BJ (cell line): ENCODE measurements at places on chromosomes 2 and 18.

DNA sequence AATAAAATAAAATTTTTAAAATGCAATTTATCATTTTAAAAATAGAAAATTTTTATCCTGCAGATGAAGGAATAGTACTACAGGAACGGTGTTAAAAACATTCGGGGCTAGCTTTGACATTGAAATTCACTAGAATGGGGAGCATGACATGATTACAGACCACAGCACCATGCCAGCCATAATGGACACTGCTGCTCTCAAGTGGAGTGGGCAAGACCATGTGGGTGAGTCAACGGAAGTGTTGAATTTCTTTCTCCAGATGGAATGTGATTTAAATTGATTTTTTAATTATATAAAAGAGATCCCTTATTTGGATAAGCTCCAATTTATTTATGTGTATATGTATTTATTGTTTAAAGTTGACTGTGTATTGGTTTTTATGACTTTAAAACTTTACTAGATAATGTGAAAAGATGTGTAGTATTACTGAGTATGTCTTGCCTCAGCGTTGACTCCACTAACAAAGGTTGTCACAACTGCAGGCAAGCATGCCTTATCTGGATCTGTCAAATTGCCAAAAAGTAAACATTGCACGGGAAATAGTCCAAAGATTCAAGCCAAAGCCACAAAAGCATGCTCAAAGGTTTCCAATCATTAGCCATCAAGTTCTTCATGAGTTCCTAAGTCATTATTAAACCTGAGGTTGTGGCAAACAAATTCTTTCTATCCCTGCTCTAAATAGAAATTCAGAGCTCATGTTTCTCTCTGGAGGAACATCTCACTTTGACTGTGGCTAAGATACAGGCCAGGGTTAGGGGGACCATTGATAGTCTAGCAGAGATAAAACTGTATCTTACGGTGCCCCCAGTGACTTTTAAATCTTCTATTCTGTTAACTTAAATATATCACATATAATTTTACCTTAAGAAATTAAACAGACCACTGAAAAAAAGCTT, 536.9 kb downstream of the TMX3 start:
- DNase-seq, result peak; percentile 98

DNA sequence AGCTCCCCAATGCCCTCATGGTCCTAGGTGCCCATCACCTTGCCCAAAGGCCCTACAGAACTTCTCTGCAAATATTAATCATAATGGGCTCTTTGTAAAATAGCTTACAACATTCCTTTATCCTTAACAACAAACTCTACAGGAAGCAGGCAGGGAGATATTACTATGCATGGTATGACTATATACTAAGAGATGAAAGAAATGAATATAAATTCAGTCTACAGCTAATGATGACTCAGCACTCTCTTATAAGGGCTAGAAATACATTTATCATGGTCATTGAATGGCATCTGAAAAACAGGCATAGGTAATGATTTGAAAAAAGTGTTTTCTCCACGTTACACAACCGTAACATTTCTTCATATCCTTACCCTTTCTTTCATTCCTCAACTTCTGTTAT, 254.8 kb upstream of the DSEL start:
- no peak for DNase-seq

DNA sequence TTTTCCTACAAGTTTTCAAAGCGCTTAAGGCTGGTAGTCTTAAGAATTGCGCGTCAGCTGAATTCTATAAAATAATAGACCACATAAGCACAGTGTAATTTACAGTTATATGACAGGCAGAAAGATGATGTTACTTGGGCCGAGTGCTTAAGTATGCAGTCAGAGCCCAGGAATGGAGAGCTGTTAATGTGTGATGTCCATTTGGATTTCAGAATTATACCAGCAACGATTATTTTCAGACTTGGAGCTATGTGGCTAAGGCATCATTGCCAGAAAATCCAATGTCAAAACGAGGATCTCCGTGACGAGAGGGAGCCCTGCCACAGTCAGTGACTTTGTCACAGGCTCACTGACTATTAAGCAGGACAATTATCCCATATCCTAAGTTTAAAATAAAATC, 3.4 kb downstream of the KLF7 start:
- DNase-seq, result no peak

- no peak for DNase-seq
These were observed 1.6 kb upstream of the IGFBP5 start for GRCh38 chr2:216696751-216697560.

- DNase-seq, result no peak
These were observed 2.7 kb upstream of the WIPF1 start for GRCh38 chr2:174600349-174600748.

DNA sequence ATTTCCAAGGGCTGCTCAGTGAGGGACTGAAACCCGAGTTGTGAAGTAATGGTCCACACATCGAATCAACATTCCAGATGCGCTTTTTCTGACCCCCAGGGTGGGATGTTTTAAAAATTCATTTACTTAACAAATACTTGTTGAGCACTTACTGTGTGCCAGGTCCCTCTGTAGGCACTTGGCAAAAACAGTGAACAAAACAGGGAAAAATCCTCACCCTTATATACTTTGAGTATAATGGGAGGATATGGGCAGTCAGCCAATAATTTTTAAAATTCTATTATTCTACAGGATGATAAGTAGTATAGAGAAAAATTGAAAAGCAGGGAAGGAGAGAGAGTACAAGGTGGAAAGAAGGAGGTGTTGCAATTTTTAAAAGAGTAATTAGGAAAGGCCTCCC, 31.3 kb upstream of the AFTPH start:
- DNase-seq, result no peak

GRCh38 chr2:36633470-36634092, 35.6 kb upstream of the FEZ2 start:
- no peak for DNase-seq

- DNase-seq, result no peak
These were observed 6.9 kb upstream of the GPR155 start for GRCh38 chr2:174493549-174494331.

GRCh38 chr18:11676867-11677266, 12.2 kb upstream of the GNAL start:
- no peak for DNase-seq

GRCh38 chr2:10282611-10283105, 20.0 kb upstream of the HPCAL1 start:
- DNase-seq, result no peak

DNA sequence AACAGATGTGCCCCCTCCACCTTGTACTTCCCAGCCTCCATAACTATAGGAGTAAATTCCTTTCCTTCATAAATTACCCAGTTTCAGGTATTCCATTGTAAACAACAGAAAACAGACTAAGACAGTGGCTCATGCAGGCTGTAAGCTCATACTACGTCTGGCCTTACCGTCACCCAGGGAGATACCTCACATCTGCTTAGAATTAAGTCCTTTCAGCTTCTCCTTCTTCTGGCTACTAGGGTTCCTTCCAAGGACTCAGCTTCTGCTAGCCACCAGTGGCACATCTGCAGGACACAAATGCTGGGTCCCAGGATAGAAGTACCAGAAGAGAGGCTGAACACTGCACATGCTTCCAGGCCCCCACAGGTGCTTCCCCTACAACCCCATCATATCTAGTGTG, 22.4 kb upstream of the FEZ2 start:
- no peak for DNase-seq

GRCh38 chr2:46284796-46285195, 12.4 kb upstream of the EPAS1 start:
- DNase-seq, result no peak

- DNase-seq, result no peak
These were observed 143.3 kb upstream of the KLHL29 start for GRCh38 chr2:23241611-23242245.

- no peak for DNase-seq
These were observed 87.4 kb downstream of the NCKAP5 start for GRCh38 chr2:133480707-133481429.

DNA sequence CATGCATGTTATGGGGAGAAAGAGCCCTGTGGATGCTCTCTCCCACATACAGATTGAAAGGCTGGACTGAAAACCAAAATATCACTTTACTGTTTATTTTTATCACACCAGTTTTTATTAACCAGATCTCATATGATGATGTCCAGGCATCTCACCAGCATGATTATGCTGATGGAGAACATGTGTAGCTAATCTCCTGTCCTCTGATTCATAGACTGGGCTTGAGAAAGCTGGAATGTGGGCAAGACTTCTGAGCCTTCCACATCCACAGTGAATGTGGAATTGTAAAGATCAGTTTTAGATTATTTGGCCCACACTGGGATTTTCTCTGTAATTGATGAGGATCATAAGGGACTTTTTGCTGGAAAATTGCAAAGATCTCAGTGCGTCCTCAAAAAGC, 137.9 kb downstream of the ICOS start:
- DNase-seq, result no peak

DNA sequence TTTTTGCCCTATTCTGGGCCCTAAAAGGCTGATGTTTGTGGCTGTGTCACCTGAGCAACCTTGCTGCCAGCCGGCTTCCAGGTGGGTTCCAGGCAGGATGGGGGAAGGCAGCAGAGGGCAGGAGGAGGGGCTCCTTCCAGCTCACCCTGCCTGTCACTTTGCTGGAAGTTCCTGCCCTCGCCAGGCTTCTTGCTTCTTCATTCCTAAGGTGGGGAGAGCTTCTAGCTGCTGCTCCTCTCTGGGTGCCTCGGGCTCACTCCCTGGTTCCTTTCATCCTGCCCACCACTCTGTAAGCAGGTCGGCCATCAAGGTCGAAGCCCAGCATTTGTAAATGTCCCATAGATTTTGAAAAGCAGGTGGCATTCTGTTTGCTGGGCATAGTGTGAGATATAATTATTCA, 249.4 kb upstream of the HS6ST1 start:
- no peak for DNase-seq

DNA sequence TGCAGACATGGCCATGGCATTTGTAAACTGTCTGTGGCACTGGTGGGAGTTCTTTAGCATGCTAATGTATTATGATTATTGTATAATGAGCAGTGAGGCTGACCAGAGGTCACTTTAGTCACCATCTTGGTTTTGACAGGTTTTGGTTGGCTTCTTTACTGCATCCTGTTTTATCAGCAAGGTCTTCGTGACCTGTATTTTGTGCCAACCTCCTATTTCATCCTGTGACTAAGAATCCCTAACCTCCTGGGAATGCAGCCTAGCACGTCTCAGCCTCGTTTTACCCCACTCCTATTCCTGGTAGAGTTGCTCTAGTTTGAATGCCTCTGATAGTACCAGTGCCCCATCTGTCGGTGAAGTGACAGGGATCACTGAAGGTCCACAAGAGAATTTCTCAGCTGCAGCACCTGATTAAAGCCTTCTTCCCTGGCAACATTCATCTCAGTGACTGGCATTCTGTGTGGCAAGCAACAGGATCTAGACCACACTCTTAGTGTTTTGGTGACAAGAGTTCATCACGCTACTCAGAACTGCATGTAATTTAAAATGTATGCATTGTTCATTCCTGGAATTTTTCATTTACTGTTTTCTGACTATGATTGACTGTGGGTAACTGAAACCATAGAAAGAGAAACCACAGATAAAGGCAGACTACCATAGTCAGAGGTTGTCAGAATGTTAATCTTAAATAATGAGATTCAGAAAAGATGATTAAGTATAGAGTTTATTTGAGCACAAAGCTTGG, 43.0 kb upstream of the GPR39 start:
- DNase-seq, result no peak

DNA sequence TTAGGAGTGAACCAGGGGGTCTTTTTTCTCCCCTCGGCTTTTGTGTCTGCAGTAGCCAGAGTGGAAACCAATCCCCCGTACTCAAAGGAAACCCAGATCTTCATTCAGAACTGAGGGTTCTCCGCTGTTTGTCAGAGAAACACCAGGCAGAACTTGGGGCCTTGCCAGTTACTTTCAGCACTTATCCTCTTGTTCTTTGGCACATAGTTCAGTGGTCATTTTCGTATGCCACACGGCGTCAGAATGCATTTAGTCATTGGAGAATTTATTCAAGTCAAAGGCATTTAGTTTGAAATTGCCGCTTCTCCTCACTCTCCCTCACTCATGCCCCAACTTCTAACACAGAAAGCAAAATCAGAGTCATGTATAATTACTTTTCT, 102.9 kb downstream of the CABLES1 start:
- DNase-seq, result no peak

GRCh38 chr2:148860037-148860436, 15.0 kb upstream of the KIF5C start:
- no peak for DNase-seq

GRCh38 chr2:191522478-191523120, 155.3 kb upstream of the NABP1 start:
- DNase-seq, result no peak

DNA sequence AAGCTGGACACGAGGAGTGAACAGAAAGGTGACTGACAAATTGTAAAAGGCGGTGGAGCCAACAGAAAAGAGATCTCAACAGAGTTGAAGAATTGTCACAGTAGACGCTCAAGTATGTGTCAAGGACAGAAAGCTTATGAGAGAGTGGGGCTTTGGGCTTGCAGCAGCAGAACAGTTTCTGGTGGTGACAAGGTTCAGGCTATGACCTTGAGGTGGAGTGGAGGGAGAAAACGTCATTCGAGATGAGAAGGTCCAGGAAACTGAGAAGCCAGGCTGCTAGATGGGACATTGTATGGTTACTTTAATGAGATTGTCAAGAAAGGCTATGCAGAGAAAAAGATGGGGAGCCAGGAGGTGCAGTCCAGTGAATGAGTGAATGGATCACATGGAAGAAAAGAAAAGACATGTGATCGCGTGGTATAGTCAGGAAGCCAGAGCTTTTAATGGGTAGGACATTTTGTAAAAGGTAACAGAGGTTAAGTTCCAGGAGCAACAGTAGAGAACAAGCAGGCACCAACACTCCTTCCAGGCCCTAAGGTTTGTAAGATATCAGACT, 91.1 kb upstream of the EPC2 start:
- DNase-seq, result no peak

DNA sequence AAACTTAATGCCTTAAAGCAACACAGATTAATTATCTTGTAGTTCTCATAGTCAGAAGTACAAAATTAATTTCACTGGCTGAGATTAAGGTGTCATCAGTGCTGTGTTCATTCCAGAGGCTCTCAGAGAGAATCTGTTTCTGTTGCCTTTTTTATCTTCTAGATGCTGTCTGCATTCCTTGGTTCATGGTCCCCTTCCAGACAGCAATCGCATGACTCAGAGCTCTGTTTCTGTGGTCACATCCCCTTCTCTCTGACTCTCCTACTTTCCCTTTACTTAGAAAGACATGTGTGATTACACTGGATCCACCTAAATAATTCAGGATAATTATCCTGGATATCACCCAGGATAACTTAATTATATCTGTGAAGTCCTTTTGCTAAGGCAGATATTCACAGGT, 148.6 kb downstream of the MAIP1 start:
- no peak for DNase-seq

GRCh38 chr2:194345347-194345746, 1311.7 kb upstream of the SLC39A10 start:
- DNase-seq, result no peak
